IMR-90 (cell line): ENCODE measurements at places on chromosomes 3 and 15.

GRCh38 chr3:144181062-144181461 lies 209.4 kb downstream of the DIPK2A start:
- no peak for DNase-seq

GRCh38 chr15:58383876-58384275 lies 47.9 kb upstream of the LIPC start:
- DNase-seq = no peak

DNA sequence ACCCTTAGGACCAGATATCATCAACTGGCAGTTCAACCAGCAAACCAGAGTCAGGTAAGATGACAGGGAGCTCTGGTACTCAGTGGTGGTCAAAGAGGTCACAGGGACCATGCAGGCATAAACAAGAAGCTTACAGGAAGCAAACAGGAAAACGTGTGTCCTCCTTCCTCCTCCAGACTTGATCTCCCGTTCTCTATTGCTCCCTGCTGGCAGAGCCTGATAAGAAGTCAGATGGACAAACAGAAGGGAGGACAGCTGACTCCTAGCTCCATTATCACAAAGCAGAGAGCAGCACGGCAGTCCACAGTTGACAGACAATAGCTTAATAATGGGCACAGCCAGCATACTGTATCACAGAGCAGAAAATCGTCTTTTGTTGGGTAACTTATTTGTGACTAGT lies 156.5 kb upstream of the SLC2A2 start:
- DNase-seq = peak; percentile 37

GRCh38 chr3:17313746-17314145 lies 428.7 kb downstream of the TBC1D5 start:
- DNase-seq = no peak

DNA sequence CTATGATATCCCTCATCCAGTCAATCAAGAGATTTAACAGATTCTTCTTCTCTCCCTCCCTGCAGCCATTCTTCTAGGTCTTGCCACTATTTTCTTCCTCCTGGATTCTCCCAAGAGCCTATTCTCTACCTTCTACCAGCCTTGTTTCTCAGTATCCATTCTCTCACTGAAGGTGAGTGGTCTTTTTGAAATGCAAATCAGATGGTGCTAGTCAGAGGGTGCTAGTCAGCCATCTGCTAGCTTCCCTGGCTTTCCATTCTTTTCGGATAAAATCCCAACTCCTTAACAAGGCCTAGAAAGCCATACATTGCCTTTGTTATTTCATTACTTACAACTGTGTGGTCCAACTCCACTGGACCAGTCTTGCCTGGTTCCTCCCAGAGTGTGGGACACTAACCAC lies 734.3 kb upstream of the CFAP20DC start:
- DNase-seq = no peak

DNA sequence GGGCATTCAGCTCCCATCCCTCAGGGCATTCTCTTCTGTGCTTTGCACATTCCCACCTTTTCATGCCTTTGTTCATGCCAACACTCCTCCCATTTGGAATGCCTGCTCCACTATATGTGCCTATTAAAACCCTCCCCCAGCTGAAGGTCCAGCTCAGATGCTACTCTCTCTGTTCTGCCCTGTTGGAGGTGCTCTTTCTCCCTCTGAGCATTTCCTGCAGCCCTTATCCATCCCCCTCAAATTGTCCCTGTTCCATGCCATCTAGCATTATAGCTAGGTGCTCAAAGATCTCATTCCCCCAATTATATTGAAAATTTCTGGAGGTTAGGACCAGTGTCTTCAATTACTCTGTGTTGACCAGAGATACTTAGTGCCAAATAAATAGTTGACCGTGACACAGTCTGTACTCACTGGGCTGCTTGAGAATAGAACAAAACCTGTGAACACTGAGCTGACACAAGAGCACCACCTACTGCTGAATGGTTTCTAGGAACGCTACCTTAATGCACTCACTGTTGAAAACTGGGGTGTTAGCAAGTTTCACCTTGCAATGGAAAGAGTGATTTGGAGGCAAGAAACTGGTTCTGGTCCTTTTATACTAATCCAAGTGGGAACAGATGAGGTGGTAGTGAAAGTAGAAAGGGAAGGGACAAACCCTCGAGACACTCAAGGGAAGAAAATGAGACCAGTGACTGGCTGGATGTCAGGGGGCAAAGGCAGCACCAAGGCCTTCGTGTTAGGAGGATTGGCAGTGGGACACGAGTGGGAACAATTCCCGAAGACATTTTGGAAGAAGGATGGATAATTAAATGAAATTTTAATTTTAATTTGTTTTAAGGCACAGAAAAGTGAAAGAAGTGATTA lies 289.8 kb upstream of the ROPN1 start:
- DNase-seq = peak; percentile 55

GRCh38 chr15:55909036-55909811 lies 84.2 kb downstream of the NEDD4 start:
- peak; percentile 70 for DNase-seq

- peak; percentile 18 for DNase-seq
Observed at GRCh38 chr3:13574798-13575451, 26.0 kb downstream of the FBLN2 start.

DNA sequence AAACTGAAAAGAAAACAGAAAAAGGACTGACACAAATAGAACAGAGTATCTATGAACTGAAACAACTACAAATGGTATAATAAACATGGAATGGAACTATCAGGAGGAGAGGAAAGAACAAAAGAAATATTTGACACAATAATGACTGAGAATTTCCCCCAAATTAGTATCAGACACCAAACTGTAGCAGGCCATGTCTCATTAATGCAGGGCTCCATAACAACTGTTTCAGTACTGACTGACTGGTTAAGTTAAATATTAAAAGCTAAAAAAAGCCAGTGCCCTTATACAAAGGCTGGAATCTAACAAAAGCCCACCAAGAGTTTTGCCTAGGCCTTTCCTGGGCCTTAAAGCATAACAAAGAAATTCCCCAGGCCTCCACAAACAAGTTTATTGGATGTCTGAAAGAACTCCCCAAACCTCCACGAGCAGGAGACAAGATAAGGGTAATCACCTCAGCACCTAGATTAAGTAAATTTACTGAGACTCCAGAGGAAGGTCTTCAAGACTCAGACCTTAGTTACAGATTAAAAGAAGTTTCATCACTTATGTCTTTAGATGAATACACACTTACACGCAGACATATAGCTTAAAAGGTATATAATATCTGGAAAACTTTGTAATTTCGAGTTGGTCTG lies 45.7 kb downstream of the KPNA1 start:
- DNase-seq = no peak

DNA sequence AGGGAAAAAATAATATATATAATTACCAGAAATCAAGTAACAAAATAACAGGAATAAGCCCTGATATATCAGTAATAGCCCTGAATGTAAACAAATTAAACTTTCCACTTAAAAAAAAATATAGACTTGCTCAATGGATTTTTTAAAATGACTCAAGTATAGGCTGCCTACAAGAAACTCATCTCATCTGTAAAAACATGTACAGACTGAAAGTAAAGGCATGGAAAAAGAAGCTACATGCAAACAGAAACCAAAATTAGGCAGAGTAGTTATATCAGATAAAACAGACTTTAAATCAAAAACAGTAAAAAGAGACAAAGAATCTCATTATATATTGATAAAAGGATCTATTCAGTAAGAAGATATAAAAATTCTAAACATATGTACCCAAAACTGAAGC lies 82.4 kb upstream of the STT3B start:
- DNase-seq = no peak

DNA sequence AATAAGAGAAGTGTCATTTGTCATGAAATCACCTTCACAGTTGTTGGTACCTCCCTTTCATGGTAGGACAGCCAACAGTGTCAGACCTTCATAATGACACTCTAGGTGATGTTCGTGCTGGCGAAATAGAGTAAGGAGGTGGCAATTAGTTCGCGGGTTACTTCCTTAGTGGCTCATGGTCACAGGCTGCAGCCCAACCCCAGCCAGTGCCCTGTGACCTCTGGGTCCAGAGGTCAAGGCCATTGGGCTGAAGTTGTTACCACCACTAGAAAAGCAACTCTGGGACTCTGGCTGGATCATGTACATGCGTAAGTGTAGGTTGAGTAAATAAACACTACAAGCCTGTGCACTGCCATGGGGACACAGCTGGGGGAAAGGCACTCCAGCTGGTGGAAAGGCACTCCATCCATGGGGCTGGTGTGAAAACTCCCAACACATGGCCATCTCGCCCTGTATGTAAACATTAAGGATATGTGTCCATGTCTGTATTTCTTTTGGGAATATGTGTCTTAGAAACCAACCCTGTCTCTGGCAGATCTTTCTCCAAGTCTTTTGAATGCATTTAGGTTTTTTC lies 106.7 kb downstream of the RYK start:
- no peak for DNase-seq

DNA sequence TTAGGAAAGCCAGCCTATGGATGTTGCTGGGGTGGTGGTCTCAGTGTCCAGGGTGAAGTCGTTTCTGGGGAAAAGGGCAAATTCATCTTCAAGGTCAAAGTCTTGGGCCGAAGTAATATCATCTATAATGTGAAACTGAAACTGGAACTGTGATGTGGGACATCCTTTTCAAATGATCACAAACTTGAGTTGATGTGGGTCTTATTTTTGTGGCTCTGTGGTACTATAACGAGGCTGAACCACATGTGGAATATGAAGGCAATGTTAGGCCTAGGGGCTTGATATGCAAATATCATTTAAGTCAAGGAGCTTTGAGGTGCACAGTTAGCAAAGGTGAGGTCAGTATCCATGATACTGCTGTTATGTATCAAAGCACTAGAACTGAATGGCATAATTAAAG lies 1.5 kb upstream of the CD200R1L start:
- no peak for DNase-seq

DNA sequence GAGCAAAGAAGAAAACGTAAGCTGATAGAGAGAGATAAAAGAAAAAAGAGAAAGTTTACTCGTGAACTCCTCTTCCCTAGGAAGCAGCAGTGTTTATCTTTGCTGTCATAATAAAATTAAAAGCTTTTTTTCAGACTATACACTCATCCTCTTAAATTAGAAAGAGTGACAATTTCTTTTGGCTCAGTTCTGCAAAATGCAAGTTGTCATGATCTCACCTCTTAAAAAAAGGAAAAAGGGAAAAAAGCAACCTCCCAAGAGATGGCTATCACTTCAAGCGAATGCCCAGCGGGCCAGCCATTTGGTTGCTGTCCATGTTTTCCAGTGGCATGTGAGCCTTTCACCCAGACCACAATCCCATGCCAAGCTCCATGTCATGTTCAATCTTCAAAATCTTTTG lies 7.0 kb upstream of the THBS1 start:
- peak; percentile 36 for DNase-seq

GRCh38 chr3:196232882-196233251 lies 16.5 kb downstream of the SLC51A start:
- no peak for DNase-seq

DNA sequence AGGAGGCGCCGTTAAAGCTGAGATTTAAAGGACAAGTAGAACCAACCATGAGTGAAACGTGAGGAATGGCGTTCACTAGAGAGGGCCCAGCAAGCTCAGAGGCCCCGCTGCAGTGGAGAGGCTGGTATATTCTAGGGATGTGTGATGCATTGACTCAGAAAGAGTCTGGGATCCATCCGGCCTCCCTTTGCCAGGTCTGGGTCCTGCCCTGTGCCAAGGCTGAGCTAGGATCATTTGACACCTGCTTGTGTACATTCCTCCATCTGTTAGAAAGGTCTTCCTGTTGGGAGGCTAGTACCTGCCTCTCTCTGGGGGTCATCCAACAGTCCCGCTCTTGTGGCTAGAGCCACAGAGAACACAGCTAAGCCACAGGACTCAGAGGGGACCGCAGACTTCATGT lies 28.4 kb downstream of the CA12 start:
- no peak for DNase-seq

- DNase-seq = no peak
Observed at GRCh38 chr3:36493051-36493450, 112.7 kb downstream of the STAC start.

GRCh38 chr3:30984855-30985749 lies 90.6 kb upstream of the GADL1 start:
- peak; percentile 13 for DNase-seq

DNA sequence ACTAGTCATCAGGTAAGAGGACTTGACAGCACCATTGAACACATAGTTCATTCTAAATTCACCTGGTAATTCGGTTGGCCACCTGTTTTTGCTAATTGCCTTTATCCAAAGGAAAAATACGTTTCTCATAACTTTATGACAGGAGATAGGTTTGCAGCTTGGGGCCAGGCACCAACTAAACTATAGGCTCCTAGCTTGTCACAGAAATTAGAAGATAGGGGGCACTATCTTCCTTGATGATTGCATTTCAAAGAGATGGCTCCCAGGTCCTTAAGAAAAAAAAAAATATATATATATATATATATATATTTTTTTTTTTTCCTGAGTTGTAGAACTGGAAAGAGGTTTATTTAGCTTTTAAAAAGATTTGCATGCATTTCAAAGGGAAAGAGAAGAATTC lies 563.6 kb downstream of the NAALADL2 start:
- no peak for DNase-seq

DNA sequence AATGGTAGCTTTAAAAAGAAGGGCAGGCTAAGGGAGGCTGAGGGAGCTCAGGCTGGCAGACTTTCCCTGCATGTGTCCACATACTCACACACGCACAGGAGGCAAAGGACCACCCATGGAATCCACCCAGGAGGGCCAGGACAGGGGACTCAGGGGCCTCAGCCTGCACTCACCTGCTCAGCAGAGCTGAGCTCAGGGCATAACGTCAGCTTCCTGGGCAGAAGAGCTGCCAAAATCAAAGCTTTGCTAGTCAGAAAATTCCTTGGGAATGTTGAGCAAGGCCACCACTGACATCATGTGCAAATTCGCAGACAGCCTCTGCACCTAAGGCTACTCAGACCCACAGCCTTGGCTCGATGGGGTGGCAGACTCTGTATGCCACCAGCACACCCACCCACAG lies 16.4 kb upstream of the ALAS1 start:
- peak; percentile 72 for DNase-seq

DNA sequence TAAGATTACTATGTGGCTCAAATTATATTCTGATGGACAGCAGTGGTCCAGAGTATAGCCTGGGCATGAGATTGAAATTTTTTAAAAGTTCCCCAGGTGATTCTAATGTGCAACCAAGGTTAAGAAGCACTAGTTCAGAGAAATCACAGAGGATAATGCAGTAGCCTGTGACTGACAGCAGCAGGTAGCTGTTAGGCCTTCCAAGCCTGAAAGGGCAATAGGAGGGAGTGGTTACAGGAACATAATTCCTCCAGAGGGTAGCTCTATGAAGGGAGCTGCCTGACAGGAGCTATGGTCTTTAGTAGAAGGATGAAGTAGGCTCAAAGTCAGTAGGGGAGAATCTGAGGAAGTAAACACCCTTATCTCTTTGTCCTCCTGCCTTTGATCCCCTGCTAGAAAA lies 342.9 kb upstream of the PPP2R3A start:
- no peak for DNase-seq

GRCh38 chr3:104960579-104960978 lies 406.1 kb upstream of the ALCAM start:
- no peak for DNase-seq

- DNase-seq = no peak
Observed at GRCh38 chr15:62324382-62324781, 159.3 kb upstream of the C2CD4B start.

- no peak for DNase-seq
Observed at GRCh38 chr3:44442596-44443309, 34.7 kb downstream of the ZNF445 start.

GRCh38 chr15:88493844-88494243 lies 26.3 kb downstream of the MRPS11 start:
- DNase-seq = no peak
